Pancreas (tissue), 10 donors: ENCODE measurements at places on chromosomes 1 and 21. TPM values are rescaled to one million over a fixed set of nuclear protein-coding genes. Genes with fewer than 3 reads are reported as not detected.

DNA sequence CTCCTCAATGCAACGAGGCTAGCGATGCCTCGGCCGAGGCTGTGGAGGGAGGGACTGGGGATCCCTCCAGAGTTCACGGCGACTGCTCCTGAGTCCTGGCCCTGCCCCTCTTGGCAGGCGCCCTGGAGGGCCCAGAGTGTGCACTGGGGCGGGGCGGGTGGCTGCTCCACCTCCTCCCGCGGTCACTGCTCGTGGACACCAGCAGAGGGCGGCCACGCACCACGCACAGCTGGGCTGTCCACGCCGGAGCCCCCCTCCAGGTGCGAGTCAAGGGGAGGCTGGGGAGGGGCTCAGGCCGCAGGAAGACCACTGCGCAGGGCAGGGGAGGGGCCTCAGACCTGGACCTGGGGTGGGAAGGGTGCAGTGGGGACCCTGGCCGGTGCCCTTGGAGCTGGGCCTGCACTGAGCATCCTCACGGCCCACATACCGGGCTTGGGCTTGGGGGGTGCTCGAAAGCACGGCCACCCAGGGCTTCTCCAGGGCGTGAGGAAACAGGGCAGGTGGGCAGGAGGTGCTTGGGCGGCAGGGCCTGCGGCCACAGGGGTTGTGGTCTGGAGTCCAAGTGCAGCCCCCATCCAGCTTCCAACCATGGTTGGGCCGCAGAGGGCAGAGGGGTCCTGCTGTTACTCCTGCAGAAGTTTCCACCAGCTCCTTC, 20.6 kb upstream of the TTC34 start:
- peak; percentile 49 for DNase-seq
- H3K4me1 ChIP-seq, result no peaks in the 10 kb centered on the region
- no peak overlapping the region for H3K4me3 ChIP-seq
- H3K36me3 ChIP-seq, result no peaks in the 10 kb centered on the region
- no peaks in the 10 kb centered on the region for H3K27me3 ChIP-seq

DNA sequence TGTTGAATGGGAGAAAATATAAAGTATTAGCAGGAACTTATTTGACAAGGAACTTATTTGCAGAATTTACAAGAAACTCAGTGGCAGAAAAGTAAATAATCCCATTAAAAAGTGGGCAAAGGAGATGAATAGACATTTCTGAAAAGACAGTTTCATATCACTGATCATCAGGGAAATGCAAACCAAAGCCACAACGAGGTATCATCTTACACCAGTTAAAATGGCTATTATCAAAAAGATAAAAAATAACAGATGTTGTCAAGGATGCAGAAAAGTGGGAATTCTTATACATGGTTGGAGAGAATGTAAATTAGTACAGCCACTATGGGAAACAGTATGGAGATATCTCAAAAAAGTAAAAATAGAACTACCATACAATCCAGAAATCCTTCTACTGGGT, 61.0 kb downstream of the SYT14 start:
- no peaks in the 10 kb centered on the region for H3K27me3 ChIP-seq
- H3K27ac ChIP-seq, result no peak overlapping the region
- H3K4me1 ChIP-seq, result no peaks in the 10 kb centered on the region
- no peaks in the 10 kb centered on the region for H3K36me3 ChIP-seq

- DNase-seq, result no peak
- no peaks in the 10 kb centered on the region for H3K27me3 ChIP-seq
- no peak overlapping the region for H3K4me3 ChIP-seq
Measured at GRCh38 chr1:43441894-43442637, 11.7 kb downstream of the HYI start.

GRCh38 chr1:47796626-47797025, 200.6 kb downstream of the TRABD2B start:
- H3K36me3 ChIP-seq, result no peaks in the 10 kb centered on the region
- no peaks in the 10 kb centered on the region for H3K4me1 ChIP-seq
- H3K27me3 ChIP-seq, result no peaks in the 10 kb centered on the region
- H3K4me3 ChIP-seq, result no peak overlapping the region
- no peak overlapping the region for H3K27ac ChIP-seq

- DNase-seq, result no peak
Measured at GRCh38 chr1:32487182-32487581, 22.3 kb downstream of the ZBTB8B start.

DNA sequence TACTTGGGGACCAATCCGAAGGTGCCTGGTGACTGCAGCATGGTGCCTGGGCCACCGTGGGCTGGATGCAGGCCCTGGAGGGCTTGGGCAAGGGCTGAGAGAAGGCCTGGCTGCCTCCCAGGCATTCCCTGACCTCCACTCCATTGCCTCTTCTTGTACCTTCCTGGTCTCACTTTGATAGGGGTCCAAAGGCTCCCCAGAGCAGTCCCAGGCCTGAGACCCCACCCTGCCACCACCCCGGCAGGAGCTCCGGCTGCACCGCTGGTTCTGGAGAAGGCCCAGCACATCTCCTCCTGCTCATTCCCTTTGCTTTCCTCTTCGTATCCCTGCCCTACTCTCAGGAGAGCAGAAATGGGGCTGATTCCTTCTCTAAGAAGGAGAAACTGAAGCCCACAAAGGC, 133.3 kb upstream of the IPO9 start:
- no peak overlapping the region for H3K4me3 ChIP-seq
- H3K36me3 ChIP-seq, result no peaks in the 10 kb centered on the region

DNA sequence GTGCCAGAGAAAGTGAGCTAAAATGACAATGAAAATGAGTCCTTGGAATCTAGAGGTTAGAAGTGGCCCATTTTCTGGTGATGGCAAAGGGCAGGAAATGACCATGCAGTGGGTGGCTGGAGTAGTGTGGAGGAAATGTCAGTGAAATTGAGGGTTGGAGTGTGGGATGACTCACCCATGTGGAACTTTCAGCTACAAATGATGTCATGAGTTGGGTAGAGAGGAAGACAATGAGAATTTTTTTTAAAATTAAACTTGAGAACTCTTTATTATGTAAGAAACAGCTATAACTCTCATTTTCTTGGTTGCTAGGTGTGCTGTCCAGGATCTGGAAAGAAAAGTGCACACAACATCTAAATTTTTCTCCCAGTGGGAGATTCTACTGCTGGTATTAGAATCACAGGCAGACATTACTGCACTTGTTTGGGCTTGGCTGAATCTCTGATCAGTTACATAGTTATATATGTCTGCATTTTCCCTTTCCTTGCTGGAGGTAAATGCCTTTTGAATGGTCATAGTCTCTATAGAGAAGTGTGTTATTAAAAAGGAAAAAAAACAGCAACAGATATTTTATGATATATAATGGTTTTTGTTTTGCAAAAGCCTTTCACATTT, 56.8 kb upstream of the GNG12 start:
- H3K4me3 ChIP-seq, result no peak overlapping the region
- H3K27ac ChIP-seq, result no peak overlapping the region
- no peaks in the 10 kb centered on the region for H3K4me1 ChIP-seq
- no peak for DNase-seq
- H3K36me3 ChIP-seq, result no peaks in the 10 kb centered on the region

- no peak for DNase-seq
- no peak overlapping the region for H3K4me3 ChIP-seq
- H3K27me3 ChIP-seq, result no peaks in the 10 kb centered on the region
- peaks cover 18% of the 10 kb centered on the region for H3K4me1 ChIP-seq
- H3K36me3 ChIP-seq, result no peaks in the 10 kb centered on the region
Measured at GRCh38 chr1:231387770-231388669, 34.1 kb downstream of the EGLN1 start.

DNA sequence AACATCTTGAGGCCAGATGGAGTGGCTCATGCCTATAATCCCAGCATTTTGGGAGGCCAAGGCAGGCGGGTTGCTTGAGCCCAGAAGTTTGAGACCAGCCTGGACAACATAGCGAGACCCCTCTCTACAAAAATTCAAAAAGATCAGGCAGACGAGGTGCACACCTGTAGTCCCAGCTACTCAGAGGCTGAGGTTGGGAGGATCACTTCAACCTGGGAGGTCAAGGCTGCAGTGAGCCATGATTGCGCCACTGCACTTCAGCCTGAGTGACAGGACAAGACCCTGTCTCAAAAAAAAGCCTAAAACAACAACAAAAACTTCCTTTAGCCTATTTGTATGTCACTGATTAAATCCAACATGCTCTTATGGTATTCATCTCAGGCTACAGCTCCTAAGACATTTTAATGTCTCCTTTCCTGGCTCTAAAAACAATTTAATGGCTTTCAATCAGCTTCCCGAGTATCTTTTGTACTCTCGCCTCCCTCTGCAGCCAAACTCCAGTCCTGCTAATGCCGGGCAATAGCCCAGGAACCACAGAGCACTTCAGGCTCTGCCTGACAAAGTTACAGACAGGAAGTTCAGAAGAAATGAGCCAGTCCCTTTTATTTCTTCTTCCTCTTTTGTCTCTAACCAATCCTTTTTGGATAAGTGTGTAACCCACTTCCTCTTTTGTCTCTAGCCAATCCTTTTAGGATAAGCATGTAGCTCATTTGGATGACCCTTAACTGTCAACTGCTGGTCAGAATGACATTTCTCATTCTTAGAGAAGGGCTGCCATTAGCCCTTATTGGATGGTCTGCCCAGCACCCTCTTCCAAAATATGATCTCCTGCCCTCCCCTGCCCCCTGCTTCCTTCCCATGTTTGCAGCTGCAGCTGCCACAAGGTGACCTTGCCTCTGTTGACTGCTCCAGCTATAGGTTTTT, 6.6 kb upstream of the DOP1B start:
- no peaks in the 10 kb centered on the region for H3K4me1 ChIP-seq
- no peaks in the 10 kb centered on the region for H3K36me3 ChIP-seq
- H3K4me3 ChIP-seq, result no peak overlapping the region
- no peaks in the 10 kb centered on the region for H3K27me3 ChIP-seq
- DNase-seq, result no peak

- H3K27me3 ChIP-seq, result no peaks in the 10 kb centered on the region
- H3K36me3 ChIP-seq, result no peaks in the 10 kb centered on the region
Measured at GRCh38 chr1:234528074-234528865, 49.3 kb upstream of the TARBP1 start.

- no peak overlapping the region for H3K4me3 ChIP-seq
- H3K27me3 ChIP-seq, result no peaks in the 10 kb centered on the region
- DNase-seq, result no peak
Measured at GRCh38 chr1:246219508-246220030, 287.5 kb downstream of the SMYD3 start.

GRCh38 chr1:20224546-20224945, 38.2 kb upstream of the PLA2G2C start:
- no peaks in the 10 kb centered on the region for H3K36me3 ChIP-seq
- H3K4me3 ChIP-seq, result no peak overlapping the region
- H3K27ac ChIP-seq, result no peak overlapping the region
- no peaks in the 10 kb centered on the region for H3K27me3 ChIP-seq
- no peaks in the 10 kb centered on the region for H3K4me1 ChIP-seq
- no peak for DNase-seq

GRCh38 chr1:217138799-217139466, 415.7 kb upstream of the ESRRG start:
- H3K36me3 ChIP-seq, result no peaks in the 10 kb centered on the region
- no peaks in the 10 kb centered on the region for H3K4me1 ChIP-seq
- no peak overlapping the region for H3K4me3 ChIP-seq
- no peak for DNase-seq
- no peak overlapping the region for H3K27ac ChIP-seq

DNA sequence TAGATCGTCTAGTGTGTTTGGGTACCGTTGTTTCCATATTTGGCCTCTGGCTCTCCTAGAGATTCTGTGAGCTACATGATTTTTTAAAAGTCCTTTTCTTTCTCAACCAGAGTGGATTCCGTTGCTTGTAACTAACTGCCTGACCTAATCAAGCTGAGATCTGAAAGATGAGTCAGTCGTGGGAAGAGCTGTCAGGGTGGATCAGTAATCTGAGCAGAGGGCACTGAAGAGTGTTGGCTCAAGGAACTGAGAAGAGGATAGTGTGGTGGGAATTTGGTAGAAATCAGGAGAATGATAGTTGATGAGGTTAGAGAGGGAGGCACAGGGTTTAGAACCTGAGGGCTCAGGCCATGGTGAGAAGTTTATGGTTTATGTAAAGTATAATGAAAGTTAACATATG, 52.2 kb downstream of the TRAF5 start:
- no peak overlapping the region for H3K4me3 ChIP-seq
- no peak overlapping the region for H3K27ac ChIP-seq
- H3K27me3 ChIP-seq, result no peaks in the 10 kb centered on the region
- H3K36me3 ChIP-seq, result peaks cover 10% of the 10 kb centered on the region
- DNase-seq, result no peak

- no peak for DNase-seq
- no peaks in the 10 kb centered on the region for H3K4me1 ChIP-seq
- no peak overlapping the region for H3K27ac ChIP-seq
- no peak overlapping the region for H3K4me3 ChIP-seq
- H3K27me3 ChIP-seq, result no peaks in the 10 kb centered on the region
Measured at GRCh38 chr1:92551916-92552315, 65.2 kb upstream of the GFI1 start.

GRCh38 chr1:205933671-205934618, 9.3 kb downstream of the SLC26A9 start:
- H3K4me1 ChIP-seq, result no peaks in the 10 kb centered on the region
- no peak overlapping the region for H3K4me3 ChIP-seq
- H3K27me3 ChIP-seq, result no peaks in the 10 kb centered on the region
- no peak for DNase-seq

DNA sequence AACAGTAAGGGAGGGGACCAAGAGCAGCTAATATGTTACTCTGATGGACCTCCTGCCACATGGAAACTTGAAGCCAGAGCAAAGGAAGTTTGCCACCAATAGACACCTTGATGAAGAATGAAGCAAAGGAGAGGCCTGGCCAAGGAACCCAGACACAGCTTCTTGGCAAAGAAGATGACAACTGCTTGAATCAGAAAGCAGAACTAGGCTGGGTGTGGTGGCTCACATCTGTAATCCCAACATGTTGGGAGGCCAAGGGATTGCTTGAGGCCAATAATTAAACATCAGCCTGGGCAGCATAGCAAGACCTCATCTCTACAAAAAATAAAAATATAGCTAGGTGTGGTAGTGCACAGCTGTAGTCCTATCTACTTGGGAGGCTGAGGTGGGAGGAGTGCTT, 31.7 kb upstream of the CAPZB start:
- no peaks in the 10 kb centered on the region for H3K27me3 ChIP-seq
- H3K4me3 ChIP-seq, result no peak overlapping the region
- H3K27ac ChIP-seq, result no peak overlapping the region
- H3K4me1 ChIP-seq, result no peaks in the 10 kb centered on the region
- DNase-seq, result no peak

- DNase-seq, result no peak
- no peaks in the 10 kb centered on the region for H3K27me3 ChIP-seq
- no peaks in the 10 kb centered on the region for H3K36me3 ChIP-seq
Measured at GRCh38 chr1:107328087-107328486, 187.2 kb downstream of the NTNG1 start.

DNA sequence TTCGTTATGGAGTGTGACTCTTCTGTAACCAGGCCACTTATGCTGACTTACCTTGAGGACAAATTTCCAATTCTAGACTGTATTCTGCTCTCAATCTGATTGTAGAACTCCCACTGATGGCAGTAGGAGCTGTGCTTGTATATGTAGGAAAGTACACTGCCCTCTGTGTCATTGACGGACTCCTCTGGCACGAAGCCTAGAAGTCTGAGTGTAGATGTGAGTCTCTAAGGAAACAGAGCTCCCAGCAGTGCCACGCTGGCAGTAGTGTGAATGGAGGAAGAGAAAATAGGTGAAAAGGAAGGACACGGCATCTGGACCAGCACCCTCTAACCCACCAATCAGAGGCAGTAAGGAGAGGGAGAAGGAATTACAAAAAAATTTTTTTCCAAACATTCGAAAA, 130.4 kb upstream of the ADGRL2 start:
- no peaks in the 10 kb centered on the region for H3K36me3 ChIP-seq
- peaks cover 3% of the 10 kb centered on the region for H3K4me1 ChIP-seq
- no peaks in the 10 kb centered on the region for H3K27me3 ChIP-seq

NT5C1A gene
- 3.1 TPM for total RNA-seq

AZIN2 gene
- total RNA-seq, result 1.4 TPM

ST6GALNAC3 gene
- 0.35 TPM for total RNA-seq

CRABP2 gene
- total RNA-seq, result 3.5 TPM

FALEC gene
- total RNA-seq, result not detected

CFAP45 gene
- total RNA-seq, result 0.34 TPM

PGLYRP4 gene
- total RNA-seq, result not detected

TRIM67 gene
- 0.05 TPM for total RNA-seq
